Activated CD4-positive, alpha-beta T cell treated with anti-CD3 and anti-CD28 coated beads for 4 hours (primary cell): ENCODE measurements at places on chromosomes 6 and 20.

- no peak for DNase-seq
These were observed 43.7 kb upstream of the PMEPA1 start for GRCh38 chr20:57753332-57754164.

- DNase-seq: no peak
These were observed 615.3 kb downstream of the TFAP2A start for GRCh38 chr6:9799582-9799981.

- no peak for DNase-seq
These were observed 7.9 kb upstream of the ABHD12 start for GRCh38 chr20:25398376-25399036.

DNA sequence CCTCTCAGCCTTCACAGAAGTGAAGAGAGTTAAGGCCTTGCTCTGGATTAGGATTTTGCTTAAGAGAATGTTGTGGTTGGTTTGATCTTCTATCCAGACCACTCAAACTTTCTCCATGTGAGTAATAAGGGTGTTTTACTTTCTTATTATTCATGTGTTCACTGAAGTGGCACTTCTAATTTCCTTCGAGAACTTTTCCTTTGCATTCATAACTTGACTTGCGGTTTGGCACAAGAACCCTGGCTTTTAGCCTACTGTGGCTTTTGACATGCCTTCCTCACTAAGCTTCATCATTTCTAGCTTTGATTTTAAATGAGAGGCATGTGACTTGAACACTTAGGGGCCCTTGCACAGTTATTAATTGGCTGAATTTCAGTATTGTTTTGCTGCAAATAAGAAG lies 166.1 kb upstream of the OPRM1 start:
- no peak for DNase-seq

GRCh38 chr6:49888742-49889431 lies 22.6 kb upstream of the CRISP1 start:
- no peak for DNase-seq

- no peak for DNase-seq
These were observed 74.8 kb upstream of the TOP1 start for GRCh38 chr20:40953856-40954255.

- no peak for DNase-seq
These were observed 237.0 kb upstream of the RGS17 start for GRCh38 chr6:153368131-153368530.

GRCh38 chr6:138914701-138915100 lies 73.4 kb downstream of the REPS1 start:
- DNase-seq: no peak

DNA sequence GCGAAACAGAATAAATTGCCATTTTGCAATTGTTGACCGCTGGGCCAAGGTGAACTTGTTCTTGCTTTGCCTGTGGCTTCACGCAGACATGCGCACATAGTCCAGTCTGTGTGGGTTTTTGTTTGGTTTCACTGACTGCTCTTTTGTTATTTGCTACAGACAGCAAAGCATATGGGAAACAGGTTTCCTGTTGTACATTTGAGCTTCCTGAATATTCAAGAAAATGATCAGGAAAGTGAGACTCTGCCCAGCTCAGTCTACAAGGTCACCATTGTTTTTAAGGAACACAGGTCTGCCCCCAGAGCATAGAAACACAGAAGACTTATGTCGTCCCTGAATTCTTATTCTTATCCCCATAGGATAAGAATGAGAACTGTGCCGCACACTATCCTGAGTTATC lies 55.6 kb downstream of the SASH1 start:
- DNase-seq: no peak
